ENCODE measurements at places on chromosomes 4 and X. TPM values are rescaled to one million over a fixed set of nuclear protein-coding genes. Genes with fewer than 3 reads are reported as not detected.

DNA sequence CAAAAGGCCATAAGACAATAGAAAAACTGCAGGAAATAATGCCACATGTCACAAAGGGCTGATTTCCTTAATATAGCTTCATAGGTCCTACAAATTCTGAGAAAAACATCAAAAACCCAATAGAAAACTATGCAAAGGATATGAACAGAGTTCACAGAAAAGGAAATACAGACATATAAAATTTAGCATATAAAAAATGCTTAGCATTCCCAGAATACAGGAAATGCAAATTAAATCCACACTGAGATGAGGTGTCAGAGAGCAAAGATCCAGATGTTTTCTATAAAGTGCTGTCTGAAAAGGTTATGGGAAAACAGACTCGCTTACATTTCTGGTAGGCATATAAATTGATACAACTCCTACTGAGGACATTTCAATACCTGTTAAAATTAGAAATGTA, 33.8 kb downstream of the TXK start:
- 0 out of 2 replicates have a peak, but pooled peaks cover 4% of the 10 kb centered on the region for H3K27me3 ChIP-seq
- no peak overlapping the region for H3K4me3 ChIP-seq
- no peak overlapping the region for H3K27ac ChIP-seq
- H3K36me3 ChIP-seq, result no peaks in the 10 kb centered on the region
- no peaks in the 10 kb centered on the region for H3K4me1 ChIP-seq

DNA sequence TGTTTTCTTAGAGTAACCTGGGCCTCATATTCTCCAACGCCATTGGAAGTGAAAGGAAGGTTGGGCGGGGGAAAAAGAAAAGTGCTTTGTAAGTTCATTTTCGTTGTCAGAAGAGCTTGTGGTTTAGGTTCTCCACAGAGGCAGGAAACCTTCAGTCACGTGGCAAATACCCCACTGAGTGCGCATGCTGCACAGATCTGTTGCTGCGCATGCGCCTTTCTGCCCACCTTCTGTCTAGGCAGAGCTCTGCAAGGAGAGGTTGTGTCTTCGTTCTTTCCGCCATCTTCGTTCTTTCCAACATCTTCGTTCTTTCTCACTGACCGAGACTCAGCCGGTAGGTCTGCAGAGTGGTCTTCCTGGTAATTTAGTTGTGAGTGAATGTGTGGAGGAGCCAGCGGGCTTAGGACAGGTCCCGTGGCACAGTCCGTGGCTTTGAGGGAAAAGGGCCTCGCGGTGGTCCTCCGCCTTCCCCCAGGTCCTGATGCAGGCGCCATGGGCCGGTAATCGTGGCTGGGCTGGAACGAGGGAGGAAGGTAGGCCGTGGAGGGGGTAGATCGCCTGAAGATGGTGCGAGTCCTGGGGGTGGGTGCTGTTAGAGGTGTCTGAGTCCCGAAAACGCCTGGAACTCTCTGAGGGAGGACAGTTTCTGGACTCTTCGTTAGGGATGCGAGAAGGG, at the start of gene PAGE5:
PAGE5 (plus strand) TSS at position 228 of the 676 bp plus-strand sequence. CDS start 1,037 bp downstream, outside the sequence.
- no peak within 1 kb of the TSS for H3K27ac ChIP-seq
- no peak within 1 kb of the TSS for H3K4me3 ChIP-seq
- H3K4me1 ChIP-seq, result no peaks in the 10 kb centered on the region
- no peaks in the 10 kb centered on the region for H3K36me3 ChIP-seq
- no peak for DNase-seq
- H3K27me3 ChIP-seq, result no peaks in the 10 kb centered on the region

DNA sequence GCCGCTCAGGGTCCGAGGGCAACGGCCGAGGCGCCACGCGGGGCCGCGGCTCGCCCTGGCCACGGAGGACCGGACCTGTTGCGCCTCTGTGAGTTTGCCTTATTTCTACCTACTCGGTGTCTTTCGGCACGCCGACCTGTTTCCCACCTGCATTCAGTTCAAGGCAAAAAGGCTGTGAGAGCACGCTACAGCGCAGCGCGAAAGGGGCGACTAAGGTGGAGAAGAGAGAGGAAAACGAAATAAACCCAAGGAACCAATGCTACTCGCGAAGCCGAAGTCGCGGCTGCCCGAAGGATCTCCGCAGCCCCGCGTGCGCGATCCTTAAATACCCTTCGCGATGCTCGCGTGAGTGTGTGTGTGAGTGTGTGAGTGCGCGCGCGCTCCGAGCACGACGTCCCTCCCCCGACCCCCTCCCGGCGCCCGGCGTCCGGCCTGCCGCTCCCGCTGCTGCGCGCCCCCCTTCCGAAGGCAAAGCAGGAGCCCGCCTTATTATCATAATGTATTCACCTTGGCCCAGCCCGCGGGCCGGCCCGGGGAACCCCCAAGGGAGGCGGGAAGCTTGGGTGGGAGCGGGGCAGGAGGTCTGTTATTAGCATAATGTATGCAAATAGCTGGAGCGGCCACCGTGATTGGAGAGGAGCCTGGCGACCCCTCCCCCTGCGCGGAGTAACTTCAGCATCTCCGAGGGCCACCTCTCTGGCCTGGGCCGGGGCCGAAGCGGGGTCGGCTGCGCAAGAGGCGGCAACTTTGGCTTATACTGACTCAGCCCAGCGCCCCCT, at the start of gene COL25A1:
COL25A1 (minus strand) TSS at position 298 of the 779 bp plus-strand sequence.
- peaks cover 10% of the 10 kb centered on the region for H3K4me1 ChIP-seq
- peak within 1 kb of the TSS; percentile 71 for H3K4me3 ChIP-seq
- H3K27ac ChIP-seq, result peak within 1 kb of the TSS; percentile 59
- DNase-seq, result peak; percentile 91
- no peaks in the 10 kb centered on the region for H3K27me3 ChIP-seq

GRCh38 chrX:104343428-104344129, 88.8 kb upstream of the ESX1 start:
- no peaks in the 10 kb centered on the region for H3K4me1 ChIP-seq
- no peaks in the 10 kb centered on the region for H3K27me3 ChIP-seq
- no peak overlapping the region for H3K27ac ChIP-seq
- no peak for DNase-seq
- no peak overlapping the region for H3K4me3 ChIP-seq

- no peak overlapping the region for H3K27ac ChIP-seq
- no peaks in the 10 kb centered on the region for H3K27me3 ChIP-seq
- H3K4me3 ChIP-seq, result no peak overlapping the region
- DNase-seq, result peak; percentile 23
These were observed 1023.1 kb downstream of the SH3BGRL start for GRCh38 chrX:82224961-82225360.

DNA sequence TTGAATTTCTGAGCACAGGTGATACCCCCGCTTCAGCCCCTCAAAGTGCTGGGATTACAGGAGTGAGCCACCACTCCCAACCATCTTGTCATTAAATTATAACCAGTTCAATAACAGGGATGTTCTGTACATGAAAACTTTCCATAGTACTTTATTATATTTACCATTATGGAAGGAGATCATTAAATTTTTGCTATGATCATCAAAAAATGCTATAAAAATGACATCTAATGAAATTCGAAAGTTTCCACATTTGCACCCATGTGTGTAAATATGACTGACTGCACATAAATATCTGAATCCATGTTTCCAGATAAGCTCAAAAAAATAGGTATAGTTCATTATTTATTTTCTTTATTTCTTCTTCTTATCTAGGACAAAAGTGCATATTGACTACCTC, 182.6 kb downstream of the FBXO8 start:
- H3K27me3 ChIP-seq, result no peaks in the 10 kb centered on the region
- no peak for DNase-seq
- no peak overlapping the region for H3K4me3 ChIP-seq
- no peaks in the 10 kb centered on the region for H3K36me3 ChIP-seq
- no peak overlapping the region for H3K27ac ChIP-seq

DNA sequence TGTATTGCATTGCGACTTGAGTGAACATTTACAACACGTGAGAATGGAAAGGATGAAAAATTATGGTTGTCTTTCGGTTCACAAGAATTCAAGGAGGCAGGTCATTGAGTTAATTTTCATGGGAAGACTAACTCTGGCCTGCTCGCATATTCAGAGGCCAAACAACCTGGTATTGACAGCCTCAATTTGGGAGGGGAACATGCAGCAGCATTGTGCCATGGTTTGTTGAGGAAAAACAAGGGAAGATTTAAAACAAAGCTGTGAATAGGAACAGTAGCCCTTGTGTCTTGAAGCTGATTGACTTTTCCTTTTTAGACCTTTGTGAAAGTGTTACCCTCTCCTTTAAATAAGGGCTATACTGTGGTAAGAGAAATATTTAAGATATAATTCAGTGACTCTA, 31.9 kb downstream of the FAT4 start:
- no peak for DNase-seq
- H3K4me1 ChIP-seq, result no peaks in the 10 kb centered on the region
- no peaks in the 10 kb centered on the region for H3K36me3 ChIP-seq
- no peak overlapping the region for H3K4me3 ChIP-seq
- H3K27me3 ChIP-seq, result no peaks in the 10 kb centered on the region

- H3K27ac ChIP-seq, result no peak overlapping the region
- DNase-seq, result no peak
- no peaks in the 10 kb centered on the region for H3K4me1 ChIP-seq
- no peak overlapping the region for H3K4me3 ChIP-seq
- H3K27me3 ChIP-seq, result peaks cover 3% of the 10 kb centered on the region
- no peaks in the 10 kb centered on the region for H3K36me3 ChIP-seq
These were observed 9.6 kb downstream of the OTOP1 start for GRCh38 chr4:4217113-4217512.

DNA sequence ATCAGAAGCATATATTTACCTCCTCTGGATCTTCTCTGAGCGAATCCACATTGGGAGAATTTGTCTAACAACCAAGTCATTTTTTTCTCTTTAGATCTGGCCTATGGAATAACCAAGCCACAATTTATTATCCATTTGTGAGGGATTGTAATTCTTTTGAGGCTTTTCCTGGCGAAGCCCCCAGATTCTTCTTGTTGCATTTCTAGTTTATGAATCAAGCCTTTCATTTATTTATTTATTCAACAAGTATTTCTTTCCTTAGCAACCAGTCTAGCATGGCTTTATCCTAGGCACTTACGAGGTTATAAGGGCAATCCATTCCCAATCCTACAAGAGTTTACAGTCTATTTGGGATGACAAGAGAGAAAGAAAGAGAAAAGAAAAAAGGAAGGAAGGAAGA, 18.4 kb upstream of the FNIP2 start:
- H3K4me3 ChIP-seq, result no peak overlapping the region
- H3K4me1 ChIP-seq, result no peaks in the 10 kb centered on the region
- DNase-seq, result no peak
- H3K27me3 ChIP-seq, result no peaks in the 10 kb centered on the region

GRCh38 chr4:59637596-59637995, 1562.5 kb upstream of the ADGRL3 start:
- no peaks in the 10 kb centered on the region for H3K27me3 ChIP-seq
- no peak overlapping the region for H3K27ac ChIP-seq
- H3K4me3 ChIP-seq, result no peak overlapping the region
- no peaks in the 10 kb centered on the region for H3K4me1 ChIP-seq

- no peak for DNase-seq
- H3K36me3 ChIP-seq, result no peaks in the 10 kb centered on the region
- no peaks in the 10 kb centered on the region for H3K4me1 ChIP-seq
- no peak overlapping the region for H3K4me3 ChIP-seq
- no peaks in the 10 kb centered on the region for H3K27me3 ChIP-seq
These were observed 92.4 kb downstream of the HPGD start for GRCh38 chr4:174429701-174430410.

ZNF711 gene
- total RNA-seq, result 32.7 TPM

TRMT10A gene
- total RNA-seq, result 8.9 TPM

ATP10D gene
- 2.7 TPM for total RNA-seq

SH3D19 gene
- total RNA-seq, result 4.7 TPM

NPNT gene
- 71.8 TPM for total RNA-seq

SPATA4 gene
- 0.56 TPM for total RNA-seq

FDCSP gene
- not detected for total RNA-seq

All from SJCRH30 (cell line).